HepG2 (cell line): ENCODE measurements at places on chromosomes 1 and 21.

GRCh38 chr1:185732951-185733350 is 1.2 kb upstream of the HMCN1 start:
- no peak for DNase-seq
- peaks cover 19% of the 10 kb centered on the region for H3K4me1 ChIP-seq
- H3K36me3 ChIP-seq: no peaks in the 10 kb centered on the region
- no peak overlapping the region for H3K4me3 ChIP-seq

- no peak overlapping the region for H3K27ac ChIP-seq
- DNase-seq: no peak
- no peak overlapping the region for H3K4me3 ChIP-seq
- no peaks in the 10 kb centered on the region for H3K27me3 ChIP-seq
- peaks cover 25% of the 10 kb centered on the region for H3K4me1 ChIP-seq
Measured at GRCh38 chr1:245457562-245457961, 302.8 kb downstream of the KIF26B start.

- H3K4me1 ChIP-seq: no peaks in the 10 kb centered on the region
- H3K27ac ChIP-seq: no peak overlapping the region
- no peak for DNase-seq
- no peaks in the 10 kb centered on the region for H3K36me3 ChIP-seq
- no peak overlapping the region for H3K4me3 ChIP-seq
- H3K27me3 ChIP-seq: no peaks in the 10 kb centered on the region
Measured at GRCh38 chr1:216830424-216831210, 107.4 kb upstream of the ESRRG start.

DNA sequence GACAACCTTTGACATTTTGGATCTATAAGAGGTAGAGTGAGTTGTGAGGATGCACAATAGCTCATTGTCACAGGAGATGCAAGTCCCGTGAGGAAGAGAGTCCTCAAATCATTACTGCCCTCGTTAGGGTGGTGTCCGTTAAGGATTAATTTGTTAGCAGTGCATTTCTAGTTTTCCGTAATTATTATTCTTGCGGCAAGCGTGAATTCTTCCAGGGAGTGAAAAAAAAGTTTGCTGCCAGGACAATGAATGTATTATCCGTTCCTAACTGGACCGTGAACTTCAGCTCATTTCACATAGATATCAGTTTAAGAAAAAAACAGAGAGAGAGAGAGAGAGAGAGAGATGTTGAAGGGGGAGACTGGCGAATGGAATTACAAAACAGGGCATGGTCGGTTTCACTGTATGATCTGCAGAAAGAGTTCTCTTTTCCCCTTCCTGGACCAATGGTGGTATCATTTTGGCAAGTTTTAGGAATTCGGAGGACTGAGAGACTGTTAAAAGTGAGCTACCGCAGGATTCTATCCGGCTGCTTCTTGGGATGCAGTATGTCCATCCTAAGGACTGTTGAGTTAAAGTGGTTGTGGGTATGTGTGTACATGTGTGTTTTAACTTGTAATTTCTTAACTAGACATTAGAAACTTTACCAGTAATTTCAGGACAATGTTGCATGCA is 216.0 kb upstream of the NFIA start:
- no peak for DNase-seq
- H3K36me3 ChIP-seq: no peaks in the 10 kb centered on the region
- H3K27me3 ChIP-seq: peaks cover 3% of the 10 kb centered on the region
- H3K27ac ChIP-seq: no peak overlapping the region

DNA sequence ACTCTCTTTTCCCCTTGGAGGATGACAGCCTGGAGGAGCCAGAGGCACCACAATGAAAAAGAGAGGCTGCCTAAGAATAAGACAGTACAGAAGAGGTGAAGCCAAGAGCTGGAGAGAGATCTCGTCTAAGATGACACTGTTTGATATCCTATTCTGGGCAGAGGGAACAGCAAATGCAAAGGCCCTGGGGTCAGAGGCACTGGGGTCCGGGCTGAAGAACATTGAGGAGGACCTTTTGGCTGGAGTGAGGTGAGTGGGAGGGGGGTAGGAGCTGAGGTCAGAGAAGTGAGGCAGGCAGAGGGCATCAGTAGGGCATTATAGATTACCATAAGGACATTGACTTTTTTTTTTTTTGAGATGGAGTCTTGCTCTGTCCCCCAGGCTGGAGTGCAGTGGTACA is 19.3 kb upstream of the TMEM51 start:
- DNase-seq: no peak
- H3K4me1 ChIP-seq: peaks cover 33% of the 10 kb centered on the region
- H3K27ac ChIP-seq: no peak overlapping the region
- H3K27me3 ChIP-seq: no peaks in the 10 kb centered on the region

DNA sequence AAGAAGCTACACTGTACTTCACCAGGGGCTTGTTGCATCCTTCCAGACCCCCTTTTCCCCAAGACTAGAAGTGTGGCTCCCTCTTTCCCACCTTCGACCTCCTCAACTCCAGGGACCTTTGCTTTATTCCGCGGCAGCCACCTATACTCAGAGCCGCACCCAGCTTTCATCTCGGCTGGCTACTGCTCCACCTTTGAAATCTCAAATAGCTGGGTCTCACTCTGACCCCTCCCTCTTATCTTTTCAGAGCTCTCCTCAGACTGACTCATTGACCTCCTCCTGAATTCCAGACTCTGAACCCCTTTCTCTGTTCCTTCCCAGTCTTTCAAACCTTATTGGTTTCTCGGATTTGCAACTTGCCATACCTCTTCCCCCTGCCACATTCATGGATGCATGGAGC is 144.7 kb upstream of the JUN start:
- H3K27ac ChIP-seq: no peak overlapping the region
- no peaks in the 10 kb centered on the region for H3K36me3 ChIP-seq
- H3K4me1 ChIP-seq: peaks cover 36% of the 10 kb centered on the region
- no peak for DNase-seq
- H3K4me3 ChIP-seq: no peak overlapping the region

DNA sequence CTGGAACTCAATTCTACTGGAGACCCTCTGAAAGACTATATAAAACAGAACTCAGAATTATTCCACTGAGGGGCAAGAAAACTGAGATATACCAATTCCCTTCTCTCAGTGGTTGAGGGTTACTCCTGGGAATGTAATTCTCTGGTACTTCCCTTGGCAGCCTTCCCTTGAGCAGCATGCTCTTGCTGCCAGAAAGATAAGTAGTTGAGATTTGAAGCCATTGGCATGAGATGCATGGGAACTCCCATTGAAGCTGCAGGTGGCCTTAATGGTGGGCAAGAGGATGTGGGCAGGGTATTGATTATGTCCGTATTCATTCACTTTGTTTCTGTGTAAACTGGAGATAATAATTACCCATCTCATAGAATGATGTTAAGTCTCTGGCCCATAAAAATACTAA is 28.6 kb upstream of the C1orf185 start:
- no peak overlapping the region for H3K27ac ChIP-seq
- no peak for DNase-seq
- H3K27me3 ChIP-seq: no peaks in the 10 kb centered on the region; the same call in 1 of the 2 replicates
- no peaks in the 10 kb centered on the region for H3K4me1 ChIP-seq
- no peak overlapping the region for H3K4me3 ChIP-seq

- H3K36me3 ChIP-seq: peaks cover 10% of the 10 kb centered on the region
- DNase-seq: no peak
- H3K4me1 ChIP-seq: peaks cover 41% of the 10 kb centered on the region
- no peak overlapping the region for H3K27ac ChIP-seq
- no peak overlapping the region for H3K4me3 ChIP-seq
Measured at GRCh38 chr1:109243221-109243620, 6.1 kb upstream of the CELSR2 start.

GRCh38 chr1:113660088-113660487 is 99.2 kb downstream of the PHTF1 start:
- H3K27ac ChIP-seq: no peak overlapping the region
- no peak overlapping the region for H3K4me3 ChIP-seq
- no peaks in the 10 kb centered on the region for H3K27me3 ChIP-seq
- no peak for DNase-seq
- H3K4me1 ChIP-seq: no peaks in the 10 kb centered on the region

DNA sequence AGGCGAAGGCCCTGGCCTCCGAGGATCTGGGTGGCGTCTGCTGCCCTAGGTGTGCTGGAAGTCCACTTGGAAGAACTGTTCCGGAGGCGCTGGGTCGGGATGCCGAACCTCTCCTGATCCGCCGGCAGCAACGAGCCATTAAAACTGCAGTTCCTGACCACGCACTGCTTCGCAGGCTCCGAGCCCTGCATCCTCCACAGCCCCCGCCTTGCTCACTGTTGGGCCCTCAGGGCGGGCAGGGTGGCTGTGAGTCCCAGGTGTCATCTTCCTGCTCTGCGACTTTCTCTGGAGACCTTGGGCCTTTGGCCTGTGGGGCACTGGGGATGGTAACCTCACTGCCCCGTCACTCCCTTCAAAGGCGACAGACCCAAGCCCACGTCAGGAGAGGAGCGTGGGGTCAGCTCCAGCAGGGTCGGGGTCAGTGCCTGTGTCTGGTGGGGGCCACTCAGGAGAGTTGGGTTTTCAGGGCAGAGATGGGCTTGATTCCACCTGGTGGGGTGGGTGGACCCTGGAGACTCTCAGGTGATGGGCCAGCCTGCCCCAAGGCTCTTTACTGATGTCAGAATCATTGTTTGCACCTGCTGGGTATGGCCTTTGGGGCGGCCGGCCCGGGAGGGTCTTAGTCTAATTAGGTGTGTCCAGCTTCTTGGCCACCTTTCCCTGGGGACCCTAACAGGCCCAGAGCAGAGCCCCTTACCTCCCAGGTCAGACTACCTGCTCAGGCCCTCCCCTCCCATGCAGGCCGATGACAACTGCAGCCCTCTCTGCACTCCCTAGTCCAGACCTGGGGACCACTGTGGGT is 3.1 kb downstream of the PRXL2B start:
- H3K27me3 ChIP-seq: peaks cover 5% of the 10 kb centered on the region
- H3K36me3 ChIP-seq: no peaks in the 10 kb centered on the region

DNA sequence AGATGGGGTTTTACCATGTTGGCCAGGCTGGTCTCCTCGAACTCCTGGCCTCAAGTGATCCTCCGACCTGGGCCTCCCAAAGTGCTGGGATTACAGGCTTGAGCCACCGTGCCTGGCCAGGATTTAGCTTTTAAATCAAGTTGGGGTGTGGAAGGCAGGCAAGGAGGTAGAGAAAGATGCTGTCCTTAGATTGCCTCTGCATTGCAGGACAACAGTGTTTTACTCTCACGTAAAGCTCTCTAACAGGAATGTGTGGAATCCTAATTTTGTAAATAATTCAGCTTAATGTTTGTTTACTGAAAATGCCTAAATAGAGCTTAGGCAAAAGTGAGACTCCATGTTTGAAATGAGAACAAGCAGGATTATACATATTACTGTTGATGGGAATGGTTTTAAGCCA is 29.5 kb upstream of the TGFB2 start:
- DNase-seq: no peak
- H3K36me3 ChIP-seq: peaks cover 20% of the 10 kb centered on the region; the same call in 2 of the 3 replicates
- no peak overlapping the region for H3K4me3 ChIP-seq
- H3K27ac ChIP-seq: no peak overlapping the region
- H3K27me3 ChIP-seq: no peaks in the 10 kb centered on the region

DNA sequence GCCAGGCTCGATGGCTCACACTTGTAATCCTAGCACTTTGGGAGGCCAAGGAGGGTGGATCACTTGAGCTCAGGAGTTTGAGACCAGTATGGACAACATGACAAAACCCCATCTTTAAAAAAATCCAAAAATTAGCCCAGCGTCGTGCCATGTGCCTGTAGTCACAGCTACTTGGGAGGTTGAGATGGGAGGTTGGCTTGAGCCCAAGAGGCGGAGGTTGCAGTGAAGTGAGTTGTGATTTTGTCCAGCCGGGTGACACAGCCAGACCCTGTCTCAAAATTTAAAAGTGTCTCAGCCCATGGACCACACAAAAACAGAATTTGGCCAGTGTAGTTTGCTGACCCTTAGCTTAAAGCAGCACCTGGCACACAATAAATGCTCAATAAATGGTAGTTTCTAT is 11.3 kb upstream of the TACSTD2 start:
- H3K4me1 ChIP-seq: peaks cover 15% of the 10 kb centered on the region
- no peak overlapping the region for H3K4me3 ChIP-seq
- H3K36me3 ChIP-seq: no peaks in the 10 kb centered on the region
- H3K27me3 ChIP-seq: no peaks in the 10 kb centered on the region

DNA sequence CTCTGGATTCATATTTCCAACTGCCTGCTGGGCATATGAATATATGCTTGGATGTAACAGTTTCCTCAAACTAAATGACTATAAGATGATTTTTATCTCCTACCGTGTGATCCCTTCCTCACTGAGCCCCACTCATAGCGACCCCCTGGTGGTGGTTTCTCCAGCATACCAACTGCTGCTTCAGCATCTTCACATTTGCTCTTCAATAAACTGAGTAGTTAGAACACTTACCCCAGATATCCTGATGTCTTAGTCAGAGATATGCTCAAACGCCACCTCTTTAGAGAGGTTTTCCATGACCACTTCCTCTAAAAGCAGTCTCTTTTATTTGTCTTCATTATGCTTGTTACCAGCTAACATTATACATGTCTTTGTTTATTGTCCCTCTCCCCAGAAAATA is 10.2 kb upstream of the HNRNPR start:
- no peaks in the 10 kb centered on the region for H3K36me3 ChIP-seq
- peak; percentile 16 for DNase-seq
- no peaks in the 10 kb centered on the region for H3K27me3 ChIP-seq
- H3K27ac ChIP-seq: no peak overlapping the region

- peaks cover 69% of the 10 kb centered on the region for H3K4me1 ChIP-seq
- DNase-seq: no peak
- H3K27ac ChIP-seq: no peak overlapping the region
- H3K27me3 ChIP-seq: no peaks in the 10 kb centered on the region
- peaks cover 14% of the 10 kb centered on the region; the same call in 2 of the 3 replicates for H3K36me3 ChIP-seq
Measured at GRCh38 chr1:2274929-2275475, 46.9 kb downstream of the SKI start.

- H3K27ac ChIP-seq: no peak overlapping the region
- no peaks in the 10 kb centered on the region for H3K36me3 ChIP-seq
- H3K4me1 ChIP-seq: no peaks in the 10 kb centered on the region
Measured at GRCh38 chr1:172184506-172185191, 235.8 kb upstream of the C1orf105 start.

- DNase-seq: no peak
- no peak overlapping the region for H3K27ac ChIP-seq
- no peaks in the 10 kb centered on the region for H3K36me3 ChIP-seq
- no peak overlapping the region for H3K4me3 ChIP-seq
- no peaks in the 10 kb centered on the region for H3K27me3 ChIP-seq
Measured at GRCh38 chr1:99811075-99811474, 39.1 kb upstream of the AGL start.

DNA sequence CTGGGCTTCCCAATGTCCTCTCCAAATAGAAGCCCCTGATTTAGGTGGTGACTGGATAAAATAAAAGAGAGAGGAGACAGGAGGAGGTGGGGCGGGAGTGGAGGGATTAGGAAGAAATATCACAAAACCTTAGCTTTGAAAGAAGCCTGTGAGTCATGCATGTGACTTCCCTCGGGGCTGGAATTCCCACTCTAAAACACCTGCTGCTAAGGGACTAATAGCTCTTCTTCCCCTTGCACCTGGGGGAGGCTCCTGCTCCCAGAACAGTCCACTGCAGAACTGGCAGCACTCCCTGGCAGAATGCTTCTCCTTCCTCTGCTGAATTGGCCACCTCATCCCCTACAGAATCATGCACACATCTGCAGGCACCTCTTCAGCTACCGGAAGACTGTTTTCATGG is 207.2 kb downstream of the ATG4C start:
- H3K36me3 ChIP-seq: no peaks in the 10 kb centered on the region
- H3K4me1 ChIP-seq: no peaks in the 10 kb centered on the region
- no peaks in the 10 kb centered on the region; the same call in 1 of the 2 replicates for H3K27me3 ChIP-seq
- no peak overlapping the region for H3K27ac ChIP-seq
